Muscle of leg (tissue), 16 donors: ENCODE measurements at places on chromosomes 4 and X. TPM values are rescaled to one million over a fixed set of nuclear protein-coding genes. Genes with fewer than 3 reads are reported as not detected.
A peak's percentile ranks its signal among the peaks of the same experiment; 100 is the strongest.

DNA sequence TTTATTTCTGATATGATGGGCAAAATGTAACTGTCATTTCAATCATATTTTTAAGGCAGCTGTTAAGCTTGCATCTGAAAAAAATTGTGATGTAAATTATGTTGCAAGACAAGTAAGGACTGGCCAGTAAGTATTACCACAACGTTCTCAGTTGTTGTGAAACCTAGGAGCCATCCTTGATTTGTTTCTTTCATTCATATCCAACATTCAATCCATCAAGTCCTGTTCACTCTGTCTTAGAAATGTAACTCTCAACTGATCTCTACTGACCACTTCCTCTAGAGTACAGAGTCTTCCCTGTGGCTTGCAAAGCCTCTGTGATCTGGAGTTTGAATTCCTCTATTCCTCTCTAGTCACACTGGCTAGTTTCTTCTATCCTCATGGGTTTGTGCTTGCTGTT lies 161.4 kb upstream of the MAD2L1 start:
- DNase-seq, result no peak

GRCh38 chr4:102037566-102037965 lies 247.0 kb downstream of the BANK1 start:
- no peak for DNase-seq

DNA sequence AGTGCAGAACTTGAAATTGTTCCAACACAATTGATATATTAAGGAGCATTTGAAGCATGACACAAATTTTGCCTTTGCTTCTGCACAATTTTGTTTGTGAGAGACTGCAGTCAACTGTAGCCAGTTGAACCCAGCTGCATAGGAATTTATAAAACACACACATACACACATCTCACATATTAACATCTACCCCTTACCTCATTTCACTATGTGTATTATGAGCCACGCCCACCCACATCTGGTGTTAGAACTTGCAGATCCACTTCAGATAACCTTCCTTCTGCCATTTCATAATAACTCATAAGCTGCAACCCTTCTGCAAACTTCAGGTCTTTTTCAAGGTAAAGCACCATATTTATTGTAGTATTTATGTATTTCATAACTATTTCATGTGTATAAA lies 188.1 kb upstream of the WDFY3 start:
- DNase-seq, result peak; percentile 22

DNA sequence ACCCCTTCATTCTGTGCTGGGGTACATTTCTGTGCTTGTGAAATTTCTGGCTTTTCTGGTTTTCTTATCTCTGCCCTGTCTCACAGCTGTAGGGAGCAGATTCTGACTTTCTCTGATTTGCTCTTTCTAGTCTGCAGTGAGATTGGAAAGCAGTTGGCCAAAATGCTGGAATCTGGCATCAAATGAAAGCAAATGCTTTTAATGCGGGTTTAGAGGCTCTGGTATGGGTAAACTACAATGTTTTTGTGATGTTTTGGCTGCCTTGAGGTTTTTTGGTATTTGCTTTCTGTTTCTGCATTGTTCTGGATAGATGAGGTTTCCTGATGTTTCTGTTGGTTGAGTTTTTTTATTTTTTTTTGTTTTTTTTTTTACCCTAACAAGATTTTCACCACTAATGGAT lies 23.8 kb downstream of the SMIM20 start:
- peak; percentile 71 for DNase-seq

- DNase-seq, result peak; percentile 22
Measured at GRCh38 chrX:68114573-68115129, 318.6 kb downstream of the OPHN1 start.

GRCh38 chrX:15505101-15505500 lies 4.5 kb downstream of the BMX start:
- no peak for DNase-seq

- DNase-seq, result no peak
Measured at GRCh38 chrX:5449323-5449722, 779.3 kb downstream of the NLGN4X start.

DNA sequence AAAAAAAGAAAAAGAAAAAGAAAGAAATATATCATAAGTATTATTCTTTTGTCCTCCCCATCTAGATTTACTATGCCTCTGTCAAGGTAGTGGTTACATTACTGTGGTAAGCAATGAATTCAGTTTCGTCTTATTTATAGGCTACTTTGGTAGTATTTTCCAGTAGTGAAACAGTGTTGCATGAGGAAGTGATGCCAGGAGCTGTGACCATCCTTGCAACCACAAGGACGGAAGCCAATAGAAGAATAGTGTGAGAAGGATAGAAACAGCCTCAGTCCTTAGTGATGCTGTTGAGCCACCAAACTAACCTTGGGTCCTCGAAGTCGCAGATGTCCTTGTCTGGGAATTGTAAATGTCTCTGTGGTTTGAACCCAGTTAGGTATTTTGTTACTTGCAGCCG lies 328.5 kb downstream of the PPP3CA start:
- peak; percentile 24 for DNase-seq

GRCh38 chr4:2417765-2418649 lies at the start of gene ZFYVE28:
ZFYVE28 (minus strand) TSS chr4:2418645; CDS start chr4:2418323, 322 bp downstream.
- no peak for DNase-seq

DNA sequence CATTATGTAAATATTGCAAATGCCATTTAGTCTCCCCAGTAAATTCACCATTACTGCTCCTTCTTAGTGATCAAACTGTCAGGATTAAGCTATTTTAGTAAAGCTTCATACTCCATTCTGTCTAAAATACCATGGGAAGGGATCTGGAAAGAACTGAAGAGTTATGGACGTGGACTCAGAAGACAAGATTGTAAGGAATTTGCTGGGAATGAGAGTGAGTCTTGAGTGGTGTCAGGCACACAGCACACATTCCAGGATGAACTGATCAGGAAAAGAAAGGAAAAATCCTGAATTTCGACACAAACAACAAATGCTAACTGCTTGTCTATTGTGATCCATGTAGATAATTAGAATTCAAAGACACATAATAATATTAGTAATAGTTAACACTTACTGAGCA lies 311.0 kb downstream of the CENPC start:
- DNase-seq, result no peak

DNA sequence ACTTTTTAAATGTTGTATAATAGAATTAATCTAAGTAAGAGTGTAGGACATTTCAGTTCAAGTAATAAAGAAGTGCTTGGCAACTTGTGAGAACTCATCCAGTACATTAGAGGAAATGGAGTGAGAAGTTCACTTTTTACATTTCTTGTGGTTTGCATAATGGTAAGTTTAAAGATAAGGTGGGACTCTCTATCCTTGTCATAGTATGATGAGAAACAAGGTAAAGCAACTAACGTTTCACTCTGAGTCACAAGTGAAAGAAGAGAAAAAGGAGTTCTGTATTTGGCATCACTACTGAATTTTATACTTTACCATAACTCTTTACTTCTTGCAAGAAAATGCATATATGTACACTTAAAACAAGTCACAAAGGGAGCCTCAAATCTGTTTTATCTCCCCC lies 219.4 kb downstream of the SLC4A4 start:
- DNase-seq, result no peak

DNA sequence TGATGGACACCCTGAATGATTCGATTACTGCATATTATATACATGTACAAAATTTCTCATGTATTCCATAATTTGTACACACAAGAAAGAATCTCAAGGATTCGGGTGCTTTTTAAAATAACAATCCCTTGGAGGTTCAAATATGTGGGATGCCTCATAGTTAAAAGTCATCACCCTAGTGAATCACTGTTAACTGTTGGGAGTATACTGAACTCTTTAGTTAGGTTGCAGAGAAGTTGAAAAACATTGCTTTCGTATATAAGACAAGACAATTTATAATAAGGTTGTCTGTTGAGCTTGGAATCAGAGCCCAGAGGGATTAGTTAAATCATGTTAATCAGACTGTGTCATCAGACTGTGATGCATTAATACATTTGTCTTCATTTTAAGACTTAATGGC lies 15.6 kb downstream of the DCK start:
- no peak for DNase-seq

DNA sequence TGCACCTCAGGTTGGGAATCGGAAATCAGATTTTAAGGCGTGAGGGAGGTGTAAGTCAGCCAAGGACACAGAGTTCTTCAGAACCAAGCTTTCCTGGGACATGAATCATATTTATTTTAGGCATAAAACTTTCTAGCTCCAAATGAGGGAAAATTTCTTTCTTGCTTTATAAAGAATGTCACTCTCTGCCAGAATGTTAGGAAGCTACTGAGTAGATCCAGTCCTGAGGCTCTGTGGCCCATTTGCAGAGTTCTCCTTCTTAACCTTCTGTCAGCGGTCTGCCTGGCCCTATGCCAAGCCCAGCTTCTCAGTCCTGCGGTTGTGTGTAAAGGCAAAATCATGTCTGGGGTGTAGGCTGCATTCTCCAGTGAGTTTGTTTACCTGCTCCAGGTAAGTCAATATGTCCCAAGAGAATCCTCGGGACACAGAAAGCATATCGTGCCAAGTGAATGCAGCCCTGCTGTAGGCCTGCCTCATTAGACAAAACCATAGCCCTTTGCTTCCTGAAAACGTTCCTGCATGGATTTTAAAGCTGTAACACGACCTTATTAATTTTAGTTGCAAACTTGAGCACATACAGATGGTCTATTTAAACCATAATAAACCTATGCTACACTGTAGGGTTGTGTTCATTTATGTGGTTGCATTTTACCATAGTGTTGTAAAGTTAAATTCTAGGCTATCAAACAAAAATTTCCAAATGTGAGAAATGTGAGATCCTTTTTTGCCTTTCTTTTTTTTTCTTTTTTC lies 29.2 kb upstream of the CCNI start:
- DNase-seq, result peak; percentile 64

GRCh38 chr4:20904966-20905365 lies 204.7 kb downstream of the PACRGL start:
- DNase-seq, result no peak

GRCh38 chr4:109977854-109978501 lies 65.3 kb downstream of the EGF start:
- DNase-seq, result peak; percentile 43

DNA sequence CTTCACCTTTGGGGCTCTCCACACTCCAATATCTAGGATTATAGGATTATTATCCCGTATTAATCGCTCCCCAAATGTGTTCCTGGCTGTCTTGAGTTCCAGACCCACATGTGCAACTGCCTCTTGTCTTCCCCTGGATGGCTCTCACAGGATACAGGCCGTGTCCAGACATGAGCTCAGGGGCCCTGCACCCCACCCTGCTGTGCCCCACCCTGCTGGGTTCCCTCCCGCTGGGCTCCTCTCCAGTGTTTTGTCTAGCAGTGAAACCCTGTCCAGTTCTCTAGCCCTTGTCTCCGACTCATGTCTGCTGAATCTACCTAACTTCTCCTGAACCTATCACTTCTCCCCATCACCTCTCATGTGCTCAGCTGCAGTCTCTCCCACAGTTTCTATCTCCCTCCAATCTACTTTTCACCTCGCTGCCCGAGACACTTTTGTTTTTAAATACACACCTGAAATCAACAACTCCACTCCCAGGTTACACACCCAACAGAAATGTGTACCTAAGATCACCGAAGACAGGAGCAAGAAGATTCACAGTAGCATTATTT lies 2.0 kb downstream of the RNF212 start:
- no peak for DNase-seq

DNA sequence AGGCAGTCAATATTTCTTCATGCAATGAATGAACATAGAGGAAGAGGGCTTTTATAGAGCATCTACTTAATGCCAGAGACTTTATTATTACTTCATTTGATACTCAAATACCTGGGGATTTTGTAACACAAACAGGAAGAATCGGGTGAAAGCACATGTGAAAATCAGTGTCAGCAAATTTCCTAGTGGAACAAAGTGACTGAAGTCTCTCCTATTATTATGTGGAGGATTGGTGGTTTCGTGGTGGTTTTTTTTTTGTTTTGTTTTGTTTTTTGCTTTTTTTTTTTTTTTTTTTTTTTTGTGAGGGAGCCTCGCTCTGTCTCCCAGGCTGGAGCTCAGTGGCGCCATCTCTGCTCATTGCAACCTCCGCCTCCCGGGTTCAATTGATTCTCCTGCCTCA lies 207.0 kb downstream of the RRAGB start:
- no peak for DNase-seq

DNA sequence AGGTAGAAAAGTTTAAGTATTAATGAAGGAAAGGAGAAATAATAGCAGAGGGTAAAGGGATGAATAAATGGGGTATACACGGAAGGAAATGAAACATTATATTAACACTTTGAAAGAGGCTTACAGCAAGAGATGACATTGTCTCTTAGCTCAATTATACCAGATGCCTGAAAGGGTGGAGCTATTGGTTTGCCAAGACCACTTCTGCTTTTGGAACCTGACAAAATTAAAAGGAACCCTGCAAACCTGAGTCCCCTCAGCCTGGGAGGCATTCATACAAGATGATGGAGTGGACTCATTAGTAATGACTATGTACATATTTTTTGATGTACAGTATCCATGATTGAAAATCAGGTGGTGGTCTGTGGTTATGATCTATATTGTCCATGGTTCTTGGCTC lies 45.1 kb upstream of the HPF1 start:
- no peak for DNase-seq

GRCh38 chr4:160514126-160514525 lies 1411.2 kb downstream of the RAPGEF2 start:
- no peak for DNase-seq

DNA sequence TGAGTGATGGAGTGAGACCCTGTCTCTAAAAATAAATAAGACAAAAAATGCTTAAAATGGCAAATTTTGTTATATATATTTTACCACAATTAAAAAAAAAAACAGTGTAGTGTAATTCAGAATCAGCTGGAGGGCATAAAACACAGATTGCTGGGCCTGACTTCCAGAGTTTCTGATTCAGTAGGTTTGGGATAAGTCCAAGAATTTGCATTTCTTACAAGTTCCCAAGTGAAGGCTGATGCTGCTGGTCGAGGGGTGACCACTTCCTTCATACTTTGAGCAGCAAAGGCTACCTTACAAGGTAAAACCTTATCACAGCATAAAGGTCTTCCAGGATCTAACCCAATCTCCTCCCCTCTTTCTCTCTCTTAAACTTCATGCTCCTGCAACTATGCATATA lies 40.7 kb downstream of the KLHL8 start:
- no peak for DNase-seq

Gene GUCY1A1
- 16.4 TPM for total RNA-seq

Gene ZCCHC12
- total RNA-seq, result 0.27 TPM

Gene TGIF2LX
- not detected for total RNA-seq

Gene RNF175
- 1.2 TPM for total RNA-seq

Gene CASP3
- 40.7 TPM for total RNA-seq

Gene MAGEC3
- 0.04 TPM for total RNA-seq

Gene STOX2
- 7.3 TPM for total RNA-seq

Gene DGAT2L6
- not detected for total RNA-seq

Gene IBSP
- total RNA-seq, result not detected

Gene XAGE5
- not detected for total RNA-seq

Gene TMEM175
- 9.8 TPM for total RNA-seq

Gene SOWAHD
- total RNA-seq, result 0.49 TPM

Gene TMSB15A
- total RNA-seq, result 16.0 TPM

Gene MTHFD2L
- 17.7 TPM for total RNA-seq

Gene HTR2C
- not detected for total RNA-seq

Gene GAB3
- 6.5 TPM for total RNA-seq

Gene TEX13C
- total RNA-seq, result not detected

Gene PDGFRA
- total RNA-seq, result 100 TPM

Gene THAP9
- 12.8 TPM for total RNA-seq

Gene TASL
- 0.75 TPM for total RNA-seq

Gene APOO
- total RNA-seq, result 15.6 TPM

Gene OTUD5
- total RNA-seq, result 18.9 TPM
